ENCODE measurements at places on chromosomes 4 and X.

DNA sequence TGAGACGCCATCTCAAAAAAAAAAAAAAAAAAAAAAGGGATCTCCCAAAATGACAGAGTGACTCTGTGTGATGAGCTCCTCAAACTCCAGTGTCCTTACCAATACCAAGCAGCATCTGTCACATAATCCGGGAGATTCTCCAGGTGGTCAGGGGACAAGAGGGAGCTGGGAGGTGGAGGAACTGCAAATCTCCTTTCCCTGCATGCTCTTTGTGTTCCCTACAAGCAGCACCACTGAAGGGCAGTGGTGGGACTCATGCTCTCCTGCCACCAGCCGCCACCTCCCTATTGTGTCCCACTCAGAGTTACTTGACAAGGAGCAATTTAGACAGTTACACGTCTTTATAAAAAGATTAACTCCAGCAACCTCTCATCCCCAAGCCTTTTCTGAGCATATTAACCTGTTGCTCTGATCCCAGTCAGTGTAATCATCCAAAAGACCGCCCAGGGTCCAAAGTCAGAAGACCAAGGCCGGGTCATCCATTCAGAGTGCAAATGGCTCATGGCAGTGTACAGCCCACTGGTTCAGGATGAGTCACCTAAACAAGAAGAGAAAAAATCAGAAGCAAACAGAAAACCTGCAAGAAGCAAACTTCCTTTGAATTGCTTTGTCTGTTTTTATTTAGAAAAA lies 23.6 kb downstream of the MGST2 start:
- DNase-seq = no peak

GRCh38 chr4:57043347-57044251 lies 64.9 kb downstream of the POLR2B start:
- no peak for DNase-seq

DNA sequence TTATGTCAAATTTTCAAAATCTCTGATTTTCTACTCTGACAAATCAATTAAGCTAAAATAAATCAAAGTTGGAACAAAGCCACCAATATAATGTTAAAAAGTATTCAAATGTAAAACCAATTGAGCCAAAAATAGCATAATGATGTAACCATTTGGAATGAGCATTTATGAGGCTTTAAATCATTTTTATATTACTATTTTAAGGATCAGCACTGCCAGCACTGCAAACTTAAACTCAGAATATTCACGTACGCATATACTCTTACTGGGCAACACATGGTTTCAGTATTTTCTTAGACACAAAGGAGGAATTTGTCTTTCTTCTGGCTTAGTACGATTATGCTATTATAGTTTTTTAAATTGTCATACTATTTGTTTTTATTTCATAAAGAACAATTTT lies 52.2 kb downstream of the AFAP1 start:
- no peak for DNase-seq

- DNase-seq = no peak
Measured at GRCh38 chrX:154734061-154734781, 16.7 kb downstream of the GAB3 start.

DNA sequence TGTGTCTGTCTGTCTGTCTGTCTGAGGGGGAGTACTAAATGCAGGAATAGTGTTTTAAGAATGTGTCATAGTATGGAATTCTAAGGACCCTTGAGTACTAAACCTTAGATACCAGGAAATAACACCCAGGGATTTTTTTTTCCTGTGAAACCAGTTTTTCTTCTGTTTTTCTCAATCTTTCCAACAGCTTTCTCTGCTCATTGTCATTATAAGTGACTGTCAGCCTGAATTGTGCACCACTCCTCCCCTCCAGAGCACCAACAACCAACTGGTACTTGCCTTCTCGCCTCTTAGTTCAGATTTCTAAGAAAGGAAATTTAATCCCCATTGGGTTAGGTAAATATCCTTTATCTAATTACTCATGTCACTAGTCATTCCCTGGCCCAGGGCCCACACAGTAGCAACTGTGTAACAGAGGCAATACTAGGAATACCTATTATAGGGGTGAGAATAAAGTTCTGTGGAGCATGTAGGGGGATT lies 320.6 kb downstream of the ADGRL3 start:
- DNase-seq = no peak

DNA sequence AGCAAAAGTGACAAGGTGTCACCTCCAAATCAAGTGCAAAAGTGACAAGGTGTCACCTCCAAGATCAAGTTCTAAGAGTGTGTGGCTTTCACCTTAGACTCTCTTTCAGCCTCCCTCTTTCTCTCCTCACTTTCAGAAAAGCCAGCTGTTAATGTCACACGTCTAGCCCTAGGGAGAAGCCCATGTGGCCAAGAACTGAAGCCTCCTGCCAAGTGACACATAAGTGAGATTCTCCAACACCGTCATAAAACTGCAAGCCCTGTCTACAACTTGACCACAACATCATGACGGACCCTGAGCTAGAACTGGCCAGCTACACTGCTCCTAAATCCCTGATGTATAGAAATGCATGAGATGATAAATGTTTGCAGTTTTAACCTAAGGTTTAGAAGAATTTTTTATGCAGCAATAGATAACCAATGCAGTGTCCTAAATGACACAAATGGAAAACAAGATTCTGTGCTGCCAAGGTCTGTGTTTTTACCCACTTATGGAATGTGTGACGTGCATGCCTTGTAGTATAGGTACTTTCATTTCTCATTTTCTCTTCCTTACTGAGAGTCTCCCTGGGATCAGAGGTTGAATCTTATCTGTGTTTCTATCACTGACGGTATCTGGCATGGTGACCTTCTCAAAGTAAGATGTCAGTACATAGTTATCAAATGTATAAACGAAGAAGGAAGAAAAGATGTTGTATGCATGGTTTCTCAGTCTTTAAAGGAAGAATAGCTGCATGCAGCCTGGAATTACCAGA lies 25.0 kb downstream of the NLGN4X start:
- DNase-seq = no peak

GRCh38 chrX:76064825-76065224 lies 108.0 kb upstream of the PBDC1 start:
- DNase-seq = no peak

DNA sequence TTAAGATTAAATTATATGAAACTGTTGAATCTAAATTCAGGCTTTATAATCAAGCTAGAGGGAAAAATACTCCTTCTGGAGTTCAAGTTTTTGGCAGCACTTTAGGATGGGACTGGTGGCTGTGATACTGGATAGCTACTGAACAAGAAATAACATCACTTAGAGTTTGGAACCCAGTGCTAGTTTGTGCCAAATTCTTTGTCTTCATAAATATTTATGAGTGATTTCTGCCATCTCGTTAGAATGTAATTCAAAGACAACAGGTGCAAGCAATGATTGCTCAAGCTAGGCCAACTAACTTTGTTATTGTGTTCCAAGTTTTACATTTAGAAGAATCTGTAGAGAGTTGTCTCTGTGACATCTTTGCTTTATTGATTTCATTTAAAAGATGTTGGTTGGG lies 417.9 kb downstream of the FAT4 start:
- DNase-seq = no peak

GRCh38 chrX:69136546-69137331 lies 28.5 kb downstream of the PJA1 start:
- no peak for DNase-seq

DNA sequence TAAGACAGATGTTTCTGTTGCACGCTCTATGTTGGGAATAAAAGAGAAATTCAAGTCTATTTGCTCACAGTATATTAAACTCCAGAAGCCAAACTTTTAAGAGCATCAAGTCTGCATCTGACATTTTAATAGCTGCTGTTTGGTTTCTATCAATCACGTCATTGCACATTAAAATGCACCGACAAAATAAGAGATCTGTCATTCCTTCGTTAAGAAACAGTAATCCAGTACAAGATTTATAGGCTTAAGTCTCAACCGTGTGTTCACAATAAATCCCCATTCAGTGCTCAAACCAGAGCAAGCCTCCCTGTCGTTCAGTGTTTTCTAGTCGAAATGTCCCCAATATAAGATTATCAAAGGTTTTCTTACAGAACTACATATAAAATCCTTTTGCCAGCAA lies 89.0 kb upstream of the BMPR1B start:
- no peak for DNase-seq

DNA sequence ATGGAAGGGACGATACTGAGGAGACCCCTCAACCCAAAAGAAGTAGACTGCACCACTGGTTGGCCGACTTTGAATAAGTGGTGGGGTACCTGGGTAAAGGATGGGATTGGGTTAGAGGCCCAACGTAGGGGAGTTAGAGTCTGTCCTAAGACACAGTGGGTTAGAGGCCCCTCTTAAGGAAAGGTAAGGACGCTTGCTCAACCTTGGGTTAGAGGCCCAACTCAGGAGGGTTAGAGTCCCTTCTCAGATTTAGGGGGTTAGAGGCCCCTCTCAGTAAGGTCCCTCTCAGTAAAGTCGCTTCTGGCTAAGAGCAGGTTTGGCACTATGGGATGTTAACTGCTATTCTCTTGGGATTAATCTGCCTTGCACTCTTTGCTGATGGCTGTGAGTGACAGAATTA lies 81.3 kb downstream of the ACOX3 start:
- no peak for DNase-seq

GRCh38 chrX:135605906-135606305 lies 85.4 kb downstream of the INTS6L start:
- DNase-seq = no peak

DNA sequence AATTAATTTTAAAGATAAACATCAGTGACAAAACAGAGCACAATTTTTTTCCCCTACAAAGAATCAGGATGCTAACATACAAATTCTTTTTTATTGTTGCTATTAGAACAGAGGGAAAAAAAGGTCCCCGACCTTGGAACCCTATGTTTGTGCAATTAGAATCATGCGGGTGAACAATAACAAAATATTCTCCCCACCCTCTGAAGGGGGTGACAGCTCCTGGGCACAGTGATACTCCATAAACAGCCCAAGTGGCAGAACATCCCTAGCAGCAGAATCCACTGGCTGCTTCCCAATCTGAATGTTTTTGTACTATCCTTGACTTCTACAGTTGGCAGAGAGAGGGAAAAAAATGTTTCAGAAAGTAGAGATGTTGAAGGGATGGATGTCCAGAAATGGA lies 87.7 kb upstream of the TLL1 start:
- DNase-seq = no peak

- no peak for DNase-seq
Measured at GRCh38 chr4:951594-952468, 19.6 kb downstream of the TMEM175 start.

- no peak for DNase-seq
Measured at GRCh38 chr4:153785910-153786721, 2.8 kb downstream of the SFRP2 start.

DNA sequence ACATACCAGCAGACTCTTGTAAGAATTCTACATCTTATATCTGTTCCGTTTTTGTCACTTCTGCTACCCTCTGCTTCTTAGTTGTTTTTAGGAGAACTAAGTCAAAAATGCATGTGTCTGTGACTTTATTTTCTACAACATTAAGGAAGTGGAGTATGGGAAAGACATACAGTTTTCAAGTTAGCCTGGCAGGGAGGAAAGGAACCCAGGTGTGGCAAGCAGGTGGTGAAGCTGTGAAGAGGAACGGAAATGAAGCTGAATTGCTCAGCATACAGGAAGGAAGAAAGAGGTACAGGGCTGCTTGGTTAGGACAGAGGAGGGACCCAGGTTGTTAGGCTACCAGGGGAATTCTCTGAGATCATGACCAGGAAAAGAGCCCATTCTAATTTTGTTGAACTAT lies 9.4 kb downstream of the GPRIN3 start:
- DNase-seq = no peak

DNA sequence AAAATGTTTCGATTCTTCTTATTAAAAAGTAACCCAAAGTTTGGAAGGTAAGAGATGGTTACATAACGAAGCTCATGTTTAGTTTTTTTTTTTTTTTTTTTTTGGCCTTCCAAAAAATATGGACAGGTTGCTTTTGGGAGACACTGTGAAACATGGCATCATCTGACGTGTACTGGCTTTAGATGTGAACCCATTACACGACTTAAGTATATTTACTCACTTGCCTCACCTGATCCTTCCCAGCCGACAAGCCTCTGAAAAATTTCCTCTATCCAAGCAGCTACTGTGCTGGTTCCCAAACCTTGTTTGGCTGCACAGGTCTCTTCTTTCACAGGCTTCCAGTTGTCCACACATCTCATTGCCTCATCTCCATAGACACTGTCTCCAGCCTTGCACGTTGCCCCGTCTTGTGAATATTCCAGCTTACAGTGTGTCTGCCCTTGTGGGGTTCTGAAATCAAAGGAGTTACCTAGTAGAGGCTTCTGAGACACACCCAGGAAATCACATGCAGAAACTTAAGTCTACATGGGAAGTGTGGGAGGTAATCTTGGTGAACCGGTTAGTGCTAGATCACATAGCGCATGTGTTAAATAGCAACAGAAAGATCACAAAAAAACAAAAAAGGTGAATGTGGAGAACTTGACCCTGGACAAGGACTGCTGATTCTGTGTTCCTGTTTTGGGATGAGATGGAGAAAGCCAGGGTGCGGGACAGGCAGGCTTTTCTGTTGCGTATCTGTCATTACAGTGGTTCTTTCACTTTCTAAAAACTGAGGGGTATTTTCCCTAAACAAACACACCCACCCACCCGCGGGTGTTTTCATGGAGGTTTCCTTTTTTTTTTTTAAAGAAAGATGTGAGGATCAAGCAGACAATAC lies 328.6 kb downstream of the ARHGAP10 start:
- DNase-seq = no peak

DNA sequence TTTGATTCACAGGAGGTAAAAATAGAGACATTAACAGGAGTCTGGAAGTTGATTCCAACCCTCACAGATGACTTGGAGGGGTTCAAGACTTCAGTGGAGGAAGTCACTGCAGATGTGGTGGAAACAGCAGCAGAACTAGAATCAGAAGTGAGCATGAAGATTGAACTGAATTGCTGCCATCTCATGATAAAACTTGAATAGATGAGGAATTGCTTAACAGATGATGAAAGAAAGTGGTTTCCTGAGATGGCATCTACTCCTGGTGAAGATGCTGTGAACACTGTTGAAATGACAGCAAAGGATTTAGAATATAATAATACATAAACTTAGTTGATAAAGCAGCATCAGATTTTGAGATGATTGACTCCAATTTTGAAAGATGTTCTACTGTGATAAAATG lies 76.5 kb downstream of the RELL1 start:
- DNase-seq = no peak

DNA sequence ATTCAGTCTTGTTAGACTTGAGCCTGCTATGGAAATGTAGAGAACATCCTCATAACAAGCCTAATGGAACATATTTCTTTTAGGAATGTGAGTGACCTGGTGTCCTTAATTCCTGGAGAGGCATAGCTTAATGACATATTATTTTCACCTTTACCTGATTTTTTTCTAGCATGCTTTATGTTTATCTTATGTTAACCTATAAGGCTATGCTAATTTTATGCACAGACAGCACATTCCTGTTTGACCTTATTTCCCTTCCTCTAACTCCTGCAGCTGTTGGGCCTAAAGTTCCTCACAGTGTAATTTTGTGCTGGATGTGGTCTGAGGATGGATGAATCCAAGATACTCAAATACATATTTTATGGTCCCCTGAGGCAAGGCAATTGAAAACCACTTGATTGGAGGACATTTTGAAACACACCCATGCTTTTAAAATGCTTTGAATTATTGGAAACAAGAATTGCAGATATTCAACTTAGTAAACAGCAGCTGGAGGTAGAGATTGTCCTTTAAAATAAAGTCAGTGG lies 111.5 kb downstream of the LARP7 start:
- no peak for DNase-seq

All from NCI-H2081 treated with DMSO at 0.1 percent for 48 hours (cell line).